ENCODE measurements at places on chromosomes 1 and 21.
A peak's percentile ranks its signal among the peaks of the same experiment; 100 is the strongest.

- DNase-seq, result no peak
Measured at GRCh38 chr1:8870616-8871538, 7.6 kb downstream of the ENO1 start.

GRCh38 chr1:117049857-117050256 lies 10.3 kb upstream of the TTF2 start:
- no peak for DNase-seq

DNA sequence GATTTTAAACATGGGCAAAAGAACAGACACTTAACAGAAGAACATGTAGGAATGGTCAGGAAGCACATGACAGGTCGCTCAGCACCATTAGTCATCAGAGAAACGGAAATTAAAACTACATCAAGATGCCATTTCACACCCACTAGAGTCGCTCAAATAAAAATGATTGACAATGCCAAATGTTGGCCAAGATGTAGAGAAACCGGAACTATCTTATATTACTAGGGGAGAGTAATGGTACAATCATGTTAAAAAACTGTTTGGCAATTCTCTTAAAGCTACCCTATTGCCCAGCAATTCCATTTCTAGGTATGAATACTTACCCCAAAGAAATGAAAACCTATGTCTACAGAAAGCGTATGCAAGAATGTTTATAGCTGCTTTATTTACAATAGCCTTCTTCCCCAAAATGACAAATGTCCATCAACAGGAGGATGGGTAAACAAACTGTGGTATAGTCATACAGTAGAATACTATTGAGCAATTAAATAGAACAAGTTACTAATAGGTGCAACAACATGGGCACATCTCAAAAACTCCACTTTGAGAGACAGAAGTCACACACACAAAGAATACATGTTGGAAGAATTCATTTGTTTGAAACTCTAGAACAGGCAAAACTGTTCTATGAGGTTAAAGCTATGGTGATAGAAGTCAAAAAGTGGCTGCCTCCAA lies 92.8 kb downstream of the ETS2 start:
- DNase-seq, result no peak

DNA sequence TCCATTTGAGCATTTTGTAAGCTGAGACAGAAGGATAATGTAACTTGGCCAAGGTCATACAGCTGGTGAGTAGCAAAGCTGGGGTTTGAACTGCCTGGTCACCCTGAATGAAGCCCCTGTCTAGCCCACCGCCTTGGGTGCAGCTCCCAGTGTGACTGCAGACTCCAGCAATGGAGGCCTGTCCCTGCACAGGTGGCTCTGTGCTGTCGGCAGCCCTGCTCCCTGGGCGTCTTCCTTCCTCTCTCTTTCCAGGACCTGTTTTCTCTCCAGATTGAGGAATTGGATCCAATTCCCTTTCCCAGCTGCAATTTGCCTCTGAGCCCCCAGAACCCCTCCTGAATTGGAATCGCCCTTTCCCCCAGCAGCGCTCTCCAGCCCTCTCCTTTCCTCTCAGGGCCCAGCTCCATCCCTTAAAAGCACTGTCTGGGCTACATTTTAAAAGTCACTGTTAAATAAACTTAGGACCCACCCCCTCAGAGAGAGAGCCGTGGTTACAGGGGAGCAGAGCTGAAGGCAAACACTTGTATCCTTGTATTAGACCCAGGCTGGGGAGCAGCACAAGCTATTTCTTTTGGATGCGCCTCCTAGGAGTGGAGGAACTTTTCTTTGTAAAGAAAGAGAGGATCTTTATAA lies 161.4 kb upstream of the LMO4 start:
- DNase-seq, result no peak

- no peak for DNase-seq
Measured at GRCh38 chr1:66540434-66541032, 6.6 kb downstream of the SGIP1 start.

DNA sequence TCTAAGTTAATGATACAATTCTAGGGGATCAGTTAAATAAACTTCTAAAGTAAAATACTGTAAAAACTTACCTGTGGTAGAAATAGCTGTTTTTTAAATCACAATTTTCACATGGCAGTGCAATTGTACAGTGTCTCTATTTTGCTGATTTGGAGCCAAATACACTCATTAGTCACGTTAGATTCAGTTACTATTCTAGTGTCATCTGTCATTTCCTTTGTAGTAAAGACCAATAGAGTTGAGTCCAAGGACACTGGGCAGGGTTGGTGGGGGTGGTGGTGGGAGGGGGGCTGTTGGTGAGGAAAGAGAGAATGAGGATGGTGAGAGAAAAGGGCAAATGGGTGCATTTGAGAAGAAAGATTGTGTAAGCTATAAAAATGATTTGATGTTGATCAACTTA lies 33.6 kb downstream of the CD55 start:
- no peak for DNase-seq

- no peak for DNase-seq
Measured at GRCh38 chr1:78491451-78492071, 787 bp downstream of the PTGFR start.

DNA sequence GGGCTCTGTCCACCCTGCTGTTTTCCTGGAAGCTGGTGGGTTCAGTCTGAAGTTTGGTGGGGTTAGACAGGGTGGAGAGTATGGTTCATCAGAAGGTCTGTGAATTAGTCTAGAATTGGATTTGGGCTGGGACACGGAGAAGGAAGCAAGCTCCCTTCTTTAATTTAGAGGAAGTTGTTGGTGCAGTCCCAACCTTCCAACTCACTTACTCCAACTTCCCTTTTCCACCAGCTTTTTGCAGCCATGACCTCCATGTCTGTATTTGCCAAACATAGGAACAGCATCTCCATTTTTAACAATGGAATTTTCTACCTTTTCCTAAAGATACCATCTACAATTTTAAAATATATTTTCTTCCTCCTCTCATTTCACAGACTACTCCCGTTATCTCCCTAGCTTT lies 28.5 kb upstream of the PRELP start:
- DNase-seq, result no peak

DNA sequence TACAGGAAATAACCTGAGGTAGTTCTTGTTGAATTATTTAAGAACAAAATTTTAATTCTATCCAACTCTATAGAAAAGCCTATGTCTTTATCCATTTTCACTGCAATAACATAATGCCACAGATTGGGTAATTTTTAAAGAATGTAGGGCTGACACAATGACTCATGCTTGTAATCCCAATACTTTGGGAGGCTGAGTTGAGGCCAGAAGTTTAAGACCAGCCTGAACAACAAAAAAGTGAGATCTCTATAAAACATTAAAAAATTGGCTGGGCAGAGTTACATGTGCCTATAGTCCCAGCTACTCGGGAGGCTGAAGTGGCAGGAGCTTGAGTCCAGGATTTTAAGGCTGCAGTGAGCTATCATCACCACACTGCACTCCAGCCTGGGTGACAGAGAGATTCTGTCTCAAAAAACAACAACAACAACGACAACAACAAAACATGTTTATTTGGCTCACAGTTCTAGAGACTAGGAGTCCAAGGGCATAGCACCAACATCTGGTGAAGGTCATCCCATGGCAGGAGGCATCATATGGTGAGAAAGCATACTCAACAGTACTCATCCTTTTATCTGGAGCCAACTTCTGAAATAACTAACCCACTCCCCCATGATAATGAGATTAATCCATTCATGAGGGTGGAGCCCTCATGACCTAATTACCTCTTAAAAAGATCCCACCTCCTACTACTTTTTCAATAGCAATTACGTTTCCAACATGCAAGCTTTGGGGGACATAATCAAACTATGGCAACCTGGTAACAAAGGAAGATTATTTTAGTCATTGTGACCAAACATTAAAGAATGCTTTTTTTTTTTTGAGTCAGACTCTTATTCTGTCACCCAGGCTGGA lies 59.6 kb downstream of the ABL2 start:
- no peak for DNase-seq

- DNase-seq, result no peak
Measured at GRCh38 chr1:182978151-182978853, 25.3 kb upstream of the SHCBP1L start.

DNA sequence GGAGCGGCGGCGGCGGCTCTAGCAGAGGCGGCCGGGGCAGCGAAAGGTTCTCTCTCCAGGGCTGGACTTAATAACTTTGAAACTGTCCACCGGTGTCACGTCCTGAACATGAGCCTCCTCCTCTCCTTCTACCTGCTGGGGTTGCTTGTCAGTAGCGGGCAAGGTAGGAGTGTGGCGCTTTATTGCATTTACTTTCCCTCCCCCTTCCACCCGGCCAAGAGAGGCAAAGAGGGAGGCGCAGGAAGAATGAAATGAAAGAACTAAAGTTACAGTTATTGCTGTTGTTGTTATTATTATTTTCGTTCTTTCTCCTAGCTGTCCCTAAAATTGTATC lies 214 bp downstream of the NCAM2 start:
- DNase-seq, result no peak

DNA sequence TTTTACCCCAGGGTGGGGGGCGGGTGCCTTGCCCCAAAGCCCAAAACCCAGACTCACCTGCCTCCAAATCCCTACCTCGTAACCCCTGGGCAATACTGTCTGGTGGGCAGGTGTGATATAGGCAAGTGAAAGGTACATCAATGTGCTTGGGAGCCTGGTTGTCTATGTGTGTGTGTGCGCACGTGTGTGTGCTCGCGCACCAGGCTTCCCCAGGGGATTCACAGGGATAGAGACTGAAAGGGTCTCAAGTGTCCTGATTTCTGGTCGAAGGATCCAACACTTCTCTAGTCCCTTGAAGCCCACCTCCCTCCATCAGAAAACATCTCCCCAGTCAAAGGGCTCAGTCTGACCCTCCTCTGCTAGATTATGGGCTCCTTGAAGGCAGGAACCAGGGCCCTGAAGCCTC lies 28.9 kb upstream of the EPB41 start:
- no peak for DNase-seq

DNA sequence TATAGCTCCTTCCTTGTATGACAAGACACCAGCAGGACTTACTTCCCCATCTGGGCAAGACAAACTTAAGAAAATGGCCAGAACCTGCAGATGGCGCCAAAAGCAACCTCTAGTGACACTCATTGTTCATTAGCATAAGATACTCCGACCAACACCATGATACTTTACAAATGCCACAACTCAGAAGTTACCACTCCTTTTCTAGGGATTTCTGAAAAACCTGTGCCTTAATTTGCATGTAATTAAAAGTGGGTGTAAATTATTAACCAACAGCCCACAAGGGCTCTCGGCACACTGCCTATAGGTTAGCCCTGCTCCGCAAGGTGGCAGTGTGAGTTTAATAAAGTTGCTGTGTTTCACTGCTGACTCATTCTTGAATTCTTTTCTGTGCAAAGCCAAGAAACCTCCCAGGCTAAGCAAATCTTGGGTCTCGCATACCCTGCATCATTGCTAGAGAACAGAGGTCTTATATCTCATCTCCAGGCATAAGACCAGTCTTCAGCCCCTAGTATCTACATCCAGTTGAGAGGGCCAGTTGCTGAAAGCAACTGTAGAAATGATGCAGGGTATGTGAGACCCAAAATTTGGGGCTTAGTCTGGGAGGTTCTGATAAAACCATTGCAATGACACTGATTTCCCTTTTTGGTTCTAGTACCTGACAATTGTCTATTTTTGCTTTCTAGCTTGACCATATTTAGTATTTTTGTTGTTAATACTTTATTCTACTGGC lies 86.4 kb downstream of the FAF1 start:
- DNase-seq, result peak; percentile 25

DNA sequence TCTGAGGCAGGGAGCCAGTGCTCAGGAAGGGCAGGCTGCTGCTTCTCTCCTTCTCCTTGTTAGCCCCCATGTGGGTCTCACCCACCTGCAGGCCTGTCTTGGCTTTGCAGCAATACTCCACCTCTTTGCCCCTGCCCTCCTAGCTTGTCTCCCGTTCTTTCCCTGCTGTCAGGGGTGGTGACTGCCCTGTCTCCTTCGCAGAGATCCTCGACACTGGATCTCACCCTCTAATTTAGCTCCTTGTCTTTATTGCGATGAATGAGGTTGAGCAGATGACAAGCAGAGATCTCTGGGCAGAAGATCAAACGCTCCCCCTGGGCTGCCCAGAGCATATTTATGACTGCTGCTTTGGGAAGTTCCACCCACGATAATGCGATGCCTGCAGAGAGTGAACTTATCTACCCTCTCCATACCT lies 199.2 kb downstream of the ROR1 start:
- no peak for DNase-seq

DNA sequence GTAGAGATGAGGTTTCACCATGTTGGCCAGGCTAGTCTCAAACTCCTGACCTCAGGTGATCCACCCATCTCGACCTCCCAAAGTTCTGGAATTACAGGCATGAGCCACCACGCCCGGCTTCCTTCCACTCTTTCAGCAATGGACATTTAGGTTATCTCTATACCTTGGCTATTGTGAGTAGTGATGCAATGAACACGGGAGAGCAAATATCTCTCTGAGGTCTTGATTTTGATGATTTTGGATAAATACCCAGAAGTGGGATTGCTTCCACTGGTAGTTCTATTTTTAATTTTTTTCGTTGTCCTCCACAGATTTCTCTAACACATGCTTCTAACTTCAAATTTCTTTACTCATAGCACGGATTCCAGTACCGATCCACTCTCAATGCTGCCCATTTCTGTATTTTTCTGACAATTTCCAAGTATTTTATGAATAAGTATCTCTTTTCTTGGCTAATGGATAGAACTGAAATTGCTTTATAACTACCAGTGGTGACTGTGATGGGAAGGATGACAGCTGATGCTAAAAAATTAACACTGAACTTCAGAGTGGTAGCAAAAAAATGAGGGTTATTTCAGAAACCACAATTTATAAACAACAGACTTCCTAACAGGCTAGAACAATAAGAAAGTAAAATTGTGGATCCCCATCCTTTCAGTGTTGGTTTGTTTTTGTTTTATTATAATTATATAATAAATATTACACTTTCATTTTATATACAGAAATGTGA lies 327.5 kb upstream of the RUNX1 start:
- DNase-seq, result no peak

- DNase-seq, result no peak
Measured at GRCh38 chr1:115813727-115814126, 27.2 kb downstream of the NHLH2 start.

GRCh38 chr21:45051580-45052434 lies 22.6 kb upstream of the ADARB1 start:
- no peak for DNase-seq

DNA sequence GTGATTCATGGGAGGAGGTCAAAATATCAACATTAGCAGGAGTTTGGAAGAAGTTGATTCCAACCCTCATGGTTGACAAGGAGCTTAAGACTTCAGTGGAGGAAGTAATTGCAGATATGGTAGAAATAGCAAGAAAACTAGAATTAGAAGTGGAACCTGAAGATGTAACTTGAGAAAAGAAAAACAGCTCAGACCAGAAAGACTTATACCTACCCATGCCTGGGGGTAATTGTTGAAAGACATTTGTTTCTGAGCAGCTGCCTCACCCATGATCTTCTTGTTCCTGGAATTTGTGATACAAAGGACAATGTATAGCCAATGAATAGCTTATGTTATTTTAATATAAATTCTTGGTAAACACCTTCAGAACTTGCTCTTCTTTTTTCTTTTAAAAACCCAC lies 128.6 kb downstream of the LRIG2 start:
- no peak for DNase-seq
